ENCODE measurements at places on chromosomes 3 and 15.

DNA sequence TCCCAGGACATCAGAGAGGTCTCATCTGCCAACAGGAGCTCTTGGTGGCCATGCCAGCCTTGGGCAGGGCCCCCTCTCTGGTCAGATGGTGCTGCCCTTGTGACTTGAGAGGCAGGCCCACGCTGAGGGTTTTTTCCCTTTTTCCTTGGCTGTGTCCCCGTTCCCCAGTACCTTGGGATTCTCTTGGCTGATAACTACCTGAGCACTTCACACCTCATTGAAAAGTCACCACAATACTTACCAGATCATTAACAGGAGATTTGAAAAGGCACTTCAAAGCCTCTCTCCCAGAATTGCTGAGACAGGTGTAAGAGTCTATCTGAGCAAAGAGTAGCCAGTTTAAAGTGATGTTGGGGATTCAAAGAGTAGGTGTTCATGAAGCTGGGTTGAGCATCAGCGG, 15.1 kb upstream of the TMEM158 start:
- no peak for DNase-seq

GRCh38 chr3:66039590-66039887, 821 bp upstream of the MAGI1 start:
- DNase-seq, result no peak

- no peak for DNase-seq
These were observed 50.2 kb downstream of the CA12 start for GRCh38 chr15:63331456-63331855.

DNA sequence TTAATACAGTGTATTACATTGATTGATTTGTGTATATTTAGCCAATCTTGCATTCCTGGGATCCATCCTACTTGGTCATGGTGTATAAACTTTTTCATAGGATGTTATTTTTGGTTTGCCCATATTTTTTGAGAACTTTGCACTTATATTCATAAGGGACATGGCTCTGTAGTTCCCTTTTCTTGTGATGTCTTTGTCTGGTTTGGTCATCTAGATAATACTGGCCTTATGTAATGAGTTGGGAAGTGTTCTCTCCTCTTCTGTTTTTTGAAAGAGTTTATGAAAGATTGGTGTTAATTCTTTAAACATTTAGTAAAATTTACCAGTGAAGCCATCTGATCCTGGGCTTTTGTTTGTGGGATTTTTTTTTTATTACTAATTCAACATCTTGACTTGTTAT, 9.6 kb downstream of the CHST13 start:
- no peak for DNase-seq

GRCh38 chr3:138220788-138221187, 33.7 kb downstream of the ARMC8 start:
- no peak for DNase-seq

DNA sequence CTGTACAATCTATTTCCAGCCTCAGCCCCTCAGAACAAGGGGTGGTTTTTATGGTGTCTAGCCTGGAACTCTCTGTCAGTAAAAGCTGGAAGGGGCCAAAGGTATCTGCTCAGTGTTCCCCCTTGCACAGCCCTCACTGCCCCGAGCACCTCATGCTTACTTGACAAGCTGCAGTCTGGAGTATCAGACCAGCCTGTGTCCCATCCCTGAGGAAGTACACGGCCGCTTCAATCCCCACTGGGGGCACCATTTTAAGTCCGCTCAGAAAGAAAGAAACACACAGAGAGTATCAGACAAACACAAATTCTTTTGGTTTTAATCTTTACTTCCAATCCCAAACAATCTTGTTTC, 32.4 kb downstream of the UMPS start:
- no peak for DNase-seq

DNA sequence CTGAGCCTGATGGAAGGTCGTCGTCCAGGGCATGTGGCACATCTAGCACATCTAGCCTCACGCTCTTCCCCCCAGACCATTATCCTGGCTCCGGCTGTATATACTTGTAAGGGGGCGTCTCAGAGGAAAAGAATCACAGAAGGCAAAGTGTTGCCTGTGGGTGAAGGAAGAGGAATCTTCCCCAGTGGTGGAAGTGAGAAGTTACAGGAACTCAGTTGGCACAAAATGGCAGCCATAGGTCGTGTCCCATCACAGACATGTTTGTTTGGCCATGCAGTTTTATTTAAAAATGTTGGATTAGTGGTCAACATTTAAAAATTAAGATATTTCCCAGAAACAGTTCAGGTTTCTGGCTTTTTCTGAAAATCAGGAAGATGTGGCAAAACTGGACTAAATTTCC, 13.6 kb downstream of the GALNT15 start:
- DNase-seq, result no peak

DNA sequence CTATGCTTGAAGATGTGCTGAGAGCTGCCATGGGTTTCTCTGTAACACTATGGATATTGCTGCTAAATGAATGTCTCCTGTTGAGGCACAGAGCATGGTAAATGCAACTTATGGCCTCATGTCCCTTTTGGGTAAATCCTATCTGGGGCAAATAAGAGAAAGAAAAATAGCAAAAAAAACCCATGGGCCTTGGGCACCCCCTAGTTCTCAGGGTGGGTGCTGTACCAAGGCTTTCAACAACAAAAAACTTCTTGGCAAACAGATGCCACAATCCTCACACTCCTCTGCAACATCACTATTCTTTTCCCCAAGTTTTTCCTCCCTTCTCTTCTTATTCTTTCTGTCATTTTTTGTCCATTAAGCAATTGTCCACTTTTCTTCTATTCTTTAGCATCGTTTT, 340.1 kb upstream of the ROBO2 start:
- DNase-seq, result no peak

DNA sequence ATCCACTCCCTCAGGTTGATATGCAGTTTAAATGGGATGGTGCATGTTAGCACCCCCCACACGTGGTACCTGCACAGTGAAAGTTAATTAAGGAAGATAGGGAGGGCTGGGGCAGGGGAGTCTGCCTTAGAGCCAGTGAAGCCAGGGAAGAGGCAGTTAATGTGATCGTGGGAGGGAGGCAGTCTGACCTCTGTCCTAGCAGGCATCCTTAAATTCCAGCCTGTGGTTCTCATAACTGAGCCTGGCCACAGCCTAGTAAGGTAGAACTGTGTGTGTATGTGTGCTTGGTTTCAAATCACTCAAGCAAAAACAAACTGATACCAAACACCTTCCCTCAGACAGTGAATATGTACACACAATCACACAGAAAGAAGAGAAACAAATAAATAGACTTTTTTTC, 319.1 kb upstream of the TLE3 start:
- no peak for DNase-seq

GRCh38 chr3:143795874-143796273, 52.4 kb downstream of the SLC9A9 start:
- no peak for DNase-seq

- no peak for DNase-seq
These were observed 48.9 kb downstream of the IQGAP1 start for GRCh38 chr15:90436952-90437351.

- no peak for DNase-seq
These were observed 419.9 kb upstream of the RARB start for GRCh38 chr3:25007974-25008658.

GRCh38 chr3:106963442-106963841, 413.8 kb upstream of the CCDC54 start:
- DNase-seq, result no peak

- DNase-seq, result peak; percentile 32
These were observed 33.8 kb upstream of the TFRC start for GRCh38 chr3:196115678-196116083.

GRCh38 chr15:65806397-65806796, 14.3 kb upstream of the DENND4A start:
- no peak for DNase-seq

GRCh38 chr3:148642214-148642613, 55.5 kb upstream of the AGTR1 start:
- DNase-seq, result no peak

DNA sequence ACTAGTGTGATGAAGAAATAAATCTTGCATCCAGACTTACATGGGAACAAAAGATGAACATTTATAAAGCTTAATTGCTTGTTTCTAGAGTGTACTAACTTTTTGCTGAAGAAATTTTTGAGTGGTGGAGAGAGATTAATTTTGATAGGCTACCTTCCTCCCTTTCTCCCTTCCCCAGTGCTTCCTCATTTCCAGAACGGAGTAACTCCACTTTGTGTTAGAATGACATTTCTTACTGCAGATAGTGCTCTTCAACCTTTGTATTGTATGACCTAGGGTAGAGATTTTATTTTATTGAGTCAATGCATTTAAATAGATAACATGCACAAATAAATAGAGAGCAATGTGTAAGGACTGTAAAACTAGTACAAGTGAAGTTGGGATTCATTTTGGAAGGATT, 1.9 kb downstream of the ATP1B3 start:
- no peak for DNase-seq

- DNase-seq, result no peak
These were observed 33.9 kb downstream of the TRPM7 start for GRCh38 chr15:50652671-50653070.

- DNase-seq, result peak; percentile 25
These were observed 534.5 kb upstream of the KCNMB2 start for GRCh38 chr3:178001670-178002101.

DNA sequence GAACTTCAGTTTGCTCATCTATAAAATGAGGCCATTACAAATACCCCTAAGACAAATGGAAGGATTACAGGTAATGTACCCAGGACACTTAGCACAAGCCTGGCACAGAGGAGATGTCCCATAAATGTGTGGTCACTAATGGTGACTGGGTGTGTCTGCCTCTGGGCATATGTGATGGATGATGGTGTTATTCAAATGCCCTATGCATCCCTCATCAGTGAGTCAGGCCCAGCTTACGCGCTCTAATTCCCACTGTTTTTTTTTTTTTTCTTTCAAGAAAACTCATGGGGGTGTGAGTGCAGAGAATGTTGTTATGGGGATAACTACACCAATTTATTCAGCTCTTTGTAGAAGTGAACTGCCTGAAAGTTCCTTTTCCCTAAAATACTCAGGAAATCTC, 23.6 kb upstream of the KIF23 start:
- no peak for DNase-seq

GRCh38 chr3:72820415-72820814, 27.8 kb downstream of the SHQ1 start:
- no peak for DNase-seq

DNA sequence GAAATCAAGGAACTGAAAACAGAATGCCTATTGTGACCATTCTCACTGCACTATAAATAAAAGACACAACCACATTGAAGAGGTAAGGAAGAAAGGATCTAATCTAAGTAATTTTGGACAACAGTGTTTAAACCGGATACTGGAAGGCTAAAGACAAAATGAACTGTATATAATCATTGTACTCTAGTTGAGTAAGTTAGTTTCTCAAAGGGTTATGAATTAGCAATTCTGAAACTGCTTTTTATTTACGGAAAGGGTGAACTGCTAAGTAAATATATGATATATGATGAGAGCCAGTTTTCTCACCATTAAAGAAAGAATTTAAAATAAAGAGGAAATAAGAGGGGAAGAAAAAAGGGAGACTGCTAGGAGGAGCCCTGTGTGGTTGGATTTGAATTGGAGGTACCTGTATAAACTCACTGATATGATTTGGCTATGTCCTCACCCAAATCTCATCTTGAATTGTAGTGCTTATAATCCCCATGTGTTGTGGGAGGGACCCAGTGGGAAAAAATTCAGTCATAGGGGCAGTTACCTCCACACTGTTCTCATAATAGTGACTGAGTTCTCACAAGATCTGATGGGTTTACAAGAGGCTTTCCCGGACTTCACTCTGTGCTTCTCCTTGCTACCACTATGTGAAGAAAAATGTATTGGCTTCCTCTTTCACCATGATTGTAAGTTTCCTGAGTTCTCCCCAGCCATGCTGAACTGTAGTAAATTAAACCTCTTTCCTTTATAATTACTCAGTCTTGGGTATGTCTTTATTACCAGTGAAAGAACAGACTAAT, 607.7 kb downstream of the PYDC2 start:
- no peak for DNase-seq

GRCh38 chr3:52517796-52518722, 15.6 kb downstream of the NT5DC2 start:
- no peak for DNase-seq

DNA sequence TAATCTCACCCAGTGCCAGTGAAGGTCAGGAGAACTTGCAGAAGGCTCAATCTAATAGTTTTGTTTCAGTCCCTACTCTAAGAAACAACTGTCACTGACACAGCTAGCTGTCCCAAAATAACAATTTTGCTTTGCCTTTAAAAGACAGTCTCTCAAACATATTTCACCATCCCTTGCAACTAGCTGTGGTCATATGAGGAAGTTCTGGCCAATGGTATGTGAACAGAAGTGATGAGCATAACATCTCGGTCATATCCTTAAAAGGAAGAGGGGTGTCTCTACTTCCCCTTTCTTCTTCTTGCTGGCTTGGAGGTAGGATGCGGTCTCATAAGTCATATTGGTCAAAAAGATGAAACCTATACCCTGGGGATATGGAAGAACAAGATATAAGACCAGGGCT, 198.1 kb downstream of the NEK10 start:
- DNase-seq, result no peak
